ENCODE measurements at places on chromosomes 3 and 15.

DNA sequence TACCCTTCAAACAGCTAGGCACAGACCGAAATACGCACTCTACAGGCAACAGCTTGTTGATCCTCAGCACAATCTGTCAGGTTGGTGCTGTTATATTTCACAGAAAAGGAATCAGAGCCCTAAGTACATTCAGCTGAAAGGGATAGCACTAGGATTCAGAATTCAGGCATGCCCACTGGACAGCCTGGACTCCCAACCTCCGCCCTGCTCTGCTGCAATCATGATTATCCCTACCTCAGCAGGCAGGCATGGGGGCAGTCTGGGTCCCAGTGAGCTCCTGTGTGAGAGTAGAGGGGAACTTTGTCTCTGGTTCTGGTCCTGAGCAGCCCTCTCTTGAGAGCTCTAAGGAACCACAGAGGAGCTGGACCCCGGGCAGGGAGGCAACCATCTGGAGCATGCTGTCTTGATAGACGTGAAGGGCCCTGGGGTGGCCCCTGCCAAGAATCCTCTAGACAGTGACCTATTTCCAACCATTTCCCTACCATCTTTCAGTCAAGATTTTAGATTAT lies 23.4 kb upstream of the NOX5 start:
- DNase-seq: no peak
- H3K4me3 ChIP-seq: no peak overlapping the region
- peaks cover 3% of the 10 kb centered on the region for H3K27me3 ChIP-seq
- H3K4me1 ChIP-seq: no peaks in the 10 kb centered on the region
- H3K27ac ChIP-seq: no peak overlapping the region
- no peaks in the 10 kb centered on the region for H3K36me3 ChIP-seq

- DNase-seq: peak; percentile 49
- H3K27me3 ChIP-seq: no peaks in the 10 kb centered on the region
Observed at GRCh38 chr3:114444216-114444615, 150.4 kb downstream of the TIGIT start.

DNA sequence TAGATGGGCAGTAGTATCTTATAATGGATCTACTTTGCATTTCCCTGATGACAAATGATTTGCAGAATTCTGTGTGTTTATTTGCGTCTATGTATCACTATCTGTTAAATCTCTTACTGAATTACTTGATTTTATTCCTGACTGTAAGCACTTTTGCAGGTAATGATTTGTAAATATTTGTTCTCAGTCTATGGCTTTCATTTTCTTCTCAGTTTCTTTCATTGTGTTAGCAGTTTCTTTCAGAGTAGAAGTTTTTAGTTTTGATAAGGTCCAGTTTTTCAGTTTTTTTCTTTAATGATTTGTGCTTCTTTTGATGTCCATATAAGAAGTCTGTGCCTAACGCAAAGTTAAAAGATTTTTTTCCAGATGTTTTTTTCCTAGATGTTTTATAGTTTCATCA lies 12.9 kb downstream of the SLC25A36 start:
- H3K4me1 ChIP-seq: peaks cover 16% of the 10 kb centered on the region
- H3K27ac ChIP-seq: no peak overlapping the region
- H3K27me3 ChIP-seq: no peaks in the 10 kb centered on the region
- H3K4me3 ChIP-seq: no peak overlapping the region
- DNase-seq: no peak

DNA sequence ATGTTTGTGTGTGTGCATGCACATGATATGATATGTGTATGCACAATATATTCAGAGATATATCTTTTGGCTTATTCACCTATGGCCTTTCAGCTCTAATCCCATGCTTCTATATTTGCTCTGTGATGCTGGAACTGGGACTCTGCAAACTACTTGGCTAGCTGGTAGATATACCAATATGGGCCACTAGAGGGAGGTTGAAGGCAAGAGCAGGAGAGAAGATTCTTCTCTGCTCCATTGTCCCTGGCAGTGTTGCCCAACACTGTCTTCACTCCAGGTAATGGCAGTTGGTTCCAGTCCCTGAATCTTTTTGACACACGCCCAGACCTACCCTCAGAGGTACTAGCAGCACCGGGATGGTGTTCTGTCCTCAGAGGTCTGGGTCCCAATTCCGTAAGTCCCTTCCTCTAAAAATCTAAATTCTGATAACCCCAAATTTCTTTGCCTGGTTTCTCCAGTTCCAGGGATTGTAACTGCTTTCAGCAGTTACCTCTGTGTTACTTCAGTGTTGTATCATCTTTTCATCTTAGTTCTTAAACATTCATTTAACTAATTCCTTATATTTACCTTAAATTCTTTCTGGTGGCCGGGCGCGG lies 44.7 kb downstream of the GTPBP8 start:
- peaks cover 10% of the 10 kb centered on the region for H3K4me1 ChIP-seq
- H3K36me3 ChIP-seq: no peaks in the 10 kb centered on the region
- peak; percentile 84 for DNase-seq
- H3K27ac ChIP-seq: no peak overlapping the region
- H3K27me3 ChIP-seq: no peaks in the 10 kb centered on the region

DNA sequence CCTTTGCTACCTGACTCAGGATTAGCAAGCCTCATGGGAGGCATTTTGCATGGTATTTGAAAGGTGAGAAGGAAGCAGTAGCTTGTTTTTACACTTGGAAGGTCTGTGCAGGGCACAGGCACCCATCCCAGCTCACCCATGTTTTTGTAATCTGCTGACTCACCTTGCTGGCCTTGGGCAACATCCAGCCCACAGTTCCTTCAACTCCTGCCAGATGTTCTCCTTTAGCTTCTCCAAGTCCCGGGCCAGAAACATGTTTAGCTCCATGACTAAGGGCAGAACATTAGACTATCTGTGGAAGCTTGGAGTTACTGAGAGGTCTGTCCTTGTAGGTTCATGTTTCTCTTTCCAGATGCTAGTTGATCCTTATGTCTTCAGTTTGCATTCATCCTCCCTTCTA lies 12.4 kb upstream of the ZNF770 start:
- no peaks in the 10 kb centered on the region for H3K36me3 ChIP-seq
- no peak for DNase-seq
- no peaks in the 10 kb centered on the region for H3K27me3 ChIP-seq
- no peak overlapping the region for H3K27ac ChIP-seq
- H3K4me3 ChIP-seq: no peak overlapping the region

- DNase-seq: no peak
- H3K4me1 ChIP-seq: no peaks in the 10 kb centered on the region
- no peaks in the 10 kb centered on the region for H3K36me3 ChIP-seq
- H3K27ac ChIP-seq: no peak overlapping the region
- H3K4me3 ChIP-seq: no peak overlapping the region
- no peaks in the 10 kb centered on the region for H3K27me3 ChIP-seq
Observed at GRCh38 chr3:65907232-65908130, 131.2 kb downstream of the MAGI1 start.

- H3K4me1 ChIP-seq: no peaks in the 10 kb centered on the region
- peaks cover 22% of the 10 kb centered on the region for H3K27me3 ChIP-seq
- H3K36me3 ChIP-seq: no peaks in the 10 kb centered on the region
Observed at GRCh38 chr15:82571722-82572222, 31.5 kb upstream of the RPS17 start.

DNA sequence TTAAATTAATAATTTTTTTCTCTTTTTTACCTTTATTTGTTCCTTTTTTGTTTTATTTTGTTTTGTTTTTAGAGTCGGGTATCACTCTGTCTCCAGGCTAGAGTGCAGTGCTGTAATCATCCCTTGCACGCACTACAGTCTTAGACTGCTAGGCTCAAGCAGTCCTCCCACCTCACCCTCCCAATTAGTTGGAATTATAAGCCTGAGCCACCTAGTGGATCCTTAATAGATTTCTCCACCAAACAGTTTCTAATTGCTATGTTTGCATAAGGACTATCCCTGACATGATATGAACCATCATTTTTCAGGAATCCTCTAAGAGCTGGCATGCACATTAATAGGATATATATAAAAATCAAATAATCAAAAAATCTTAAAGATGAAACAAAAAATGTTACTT lies 993.2 kb downstream of the OTOL1 start:
- H3K4me3 ChIP-seq: no peak overlapping the region
- no peak for DNase-seq
- H3K36me3 ChIP-seq: no peaks in the 10 kb centered on the region
- peaks cover 28% of the 10 kb centered on the region for H3K4me1 ChIP-seq
- H3K27me3 ChIP-seq: no peaks in the 10 kb centered on the region
- no peak overlapping the region for H3K27ac ChIP-seq

DNA sequence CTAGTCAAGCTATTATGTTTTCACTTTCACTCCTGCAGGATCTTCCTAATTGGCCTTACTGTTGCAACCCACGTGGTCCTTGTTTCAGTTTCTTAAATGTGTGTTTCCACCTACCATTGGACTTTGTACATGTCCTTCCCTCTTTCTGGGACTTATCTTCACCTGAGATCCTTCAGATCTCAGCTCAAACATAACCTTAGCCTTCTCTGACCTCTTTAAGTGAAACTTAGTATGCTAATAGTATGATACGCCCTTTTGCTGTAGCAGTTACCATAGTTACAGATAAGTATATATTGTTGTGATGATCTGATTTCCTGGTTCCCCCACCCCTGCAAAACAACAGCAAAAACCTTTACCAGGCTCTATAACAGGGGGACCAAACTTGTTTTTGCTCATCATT lies 35.2 kb downstream of the U2SURP start:
- H3K4me3 ChIP-seq: no peak overlapping the region
- no peak overlapping the region for H3K27ac ChIP-seq

- H3K27ac ChIP-seq: no peak overlapping the region
- H3K4me3 ChIP-seq: no peak overlapping the region
- no peak for DNase-seq
- H3K36me3 ChIP-seq: no peaks in the 10 kb centered on the region
Observed at GRCh38 chr3:53773021-53773436, 73.2 kb downstream of the CHDH start.

- no peaks in the 10 kb centered on the region for H3K36me3 ChIP-seq
- no peaks in the 10 kb centered on the region for H3K27me3 ChIP-seq
- no peaks in the 10 kb centered on the region for H3K4me1 ChIP-seq
- no peak overlapping the region for H3K4me3 ChIP-seq
Observed at GRCh38 chr3:137219801-137220445, 262.1 kb downstream of the IL20RB start.

GRCh38 chr3:185976100-185976499 lies 38.3 kb upstream of the TRA2B start:
- H3K27ac ChIP-seq: no peak overlapping the region
- H3K36me3 ChIP-seq: no peaks in the 10 kb centered on the region
- DNase-seq: no peak
- peaks cover 10% of the 10 kb centered on the region for H3K4me1 ChIP-seq

Measured in SJCRH30 (cell line).